Stimulated activated CD4-positive, alpha-beta T cell treated with anti-CD3 and anti-CD28 coated beads, Interleukin-2, amount 100 ng/mL, for 24 hours (primary cell): ENCODE measurements at places on chromosomes 1 and 21.
A peak's percentile ranks its signal among the peaks of the same experiment; 100 is the strongest.

- peak; percentile 56 for DNase-seq
These were observed 28.6 kb downstream of the CD247 start for GRCh38 chr1:167489571-167490340.

- peak; percentile 12 for DNase-seq
These were observed 65.4 kb downstream of the AK4 start for GRCh38 chr1:65213271-65214023.

DNA sequence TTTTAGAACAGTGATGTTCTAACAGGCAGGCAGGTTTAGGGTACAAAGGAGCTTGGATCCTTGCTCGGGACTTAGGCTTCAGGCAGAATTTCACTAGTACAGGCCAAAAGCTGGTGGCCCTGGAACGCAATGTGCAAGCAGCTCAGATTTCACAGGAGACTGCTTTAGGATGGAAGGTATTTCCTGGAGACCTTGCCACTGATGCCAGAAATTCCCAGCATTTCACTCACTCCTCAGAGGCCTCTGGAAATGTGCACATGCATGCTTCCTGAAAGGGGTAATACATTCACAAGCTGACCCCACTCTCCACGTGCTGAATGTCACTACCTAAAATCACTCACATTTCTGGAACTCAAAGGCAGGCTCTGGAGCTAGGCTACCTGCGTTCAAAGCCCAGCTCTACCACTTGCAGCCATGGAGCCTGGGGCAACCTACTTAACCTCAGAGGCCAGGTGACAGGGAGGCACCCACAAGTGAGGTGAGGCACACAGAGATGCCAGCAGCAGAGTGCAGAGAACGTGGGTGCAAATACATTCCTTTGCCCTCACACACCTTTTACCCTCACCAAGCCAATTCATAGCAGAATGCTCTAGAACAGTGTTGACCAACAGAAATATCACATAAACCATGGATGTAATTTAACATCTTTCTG is 56.5 kb downstream of the CDC7 start:
- DNase-seq, result no peak

GRCh38 chr1:155245163-155245524 is 10.1 kb downstream of the ENTREP3 start:
- DNase-seq, result no peak

GRCh38 chr1:185453496-185454192 is 136.6 kb upstream of the IVNS1ABP start:
- no peak for DNase-seq
